ENCODE measurements at places on chromosomes 4 and X.

DNA sequence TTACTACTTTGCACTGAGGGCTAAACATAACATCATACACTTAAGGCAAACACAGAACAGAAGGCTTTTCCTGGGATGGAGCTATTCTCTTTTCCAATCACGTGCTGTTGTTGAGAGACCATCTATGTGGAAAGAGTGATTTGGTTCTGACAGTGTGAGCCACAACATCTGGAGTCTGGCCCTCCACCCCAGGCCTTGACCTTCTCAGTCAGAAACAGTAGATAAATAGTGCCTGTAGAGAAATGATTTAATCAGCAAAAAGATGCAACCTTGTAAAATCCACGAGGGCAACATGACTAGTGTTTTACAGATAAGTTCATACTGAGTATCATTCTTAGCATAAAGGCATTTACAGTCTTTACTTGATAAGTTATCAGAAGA is 10.8 kb upstream of the SFRP2 start:
- no peak for DNase-seq

GRCh38 chr4:154738426-154738825 is 5.4 kb upstream of the LRAT start:
- DNase-seq: no peak

- no peak for DNase-seq
Measured at GRCh38 chrX:87900320-87900908, 382.8 kb downstream of the KLHL4 start.

DNA sequence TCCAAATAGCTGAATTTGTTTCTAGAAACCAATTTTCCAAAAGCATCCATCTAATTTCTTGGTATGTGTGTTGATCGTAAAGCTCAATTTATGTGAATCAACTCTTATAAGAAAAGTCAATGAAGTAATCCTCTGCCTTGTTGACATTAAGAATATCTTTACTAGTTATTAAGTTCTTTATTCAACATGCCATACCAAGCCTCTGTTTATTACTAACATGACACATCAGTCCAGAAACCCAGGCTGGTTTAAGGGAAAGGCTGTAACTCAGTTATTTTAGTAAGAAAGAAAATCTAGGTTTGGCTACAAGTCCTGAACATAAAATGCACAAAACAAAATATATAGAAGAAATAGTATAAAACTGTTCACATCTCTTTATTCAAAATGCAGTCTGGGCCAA is 48.0 kb downstream of the KLHL34 start:
- no peak for DNase-seq

DNA sequence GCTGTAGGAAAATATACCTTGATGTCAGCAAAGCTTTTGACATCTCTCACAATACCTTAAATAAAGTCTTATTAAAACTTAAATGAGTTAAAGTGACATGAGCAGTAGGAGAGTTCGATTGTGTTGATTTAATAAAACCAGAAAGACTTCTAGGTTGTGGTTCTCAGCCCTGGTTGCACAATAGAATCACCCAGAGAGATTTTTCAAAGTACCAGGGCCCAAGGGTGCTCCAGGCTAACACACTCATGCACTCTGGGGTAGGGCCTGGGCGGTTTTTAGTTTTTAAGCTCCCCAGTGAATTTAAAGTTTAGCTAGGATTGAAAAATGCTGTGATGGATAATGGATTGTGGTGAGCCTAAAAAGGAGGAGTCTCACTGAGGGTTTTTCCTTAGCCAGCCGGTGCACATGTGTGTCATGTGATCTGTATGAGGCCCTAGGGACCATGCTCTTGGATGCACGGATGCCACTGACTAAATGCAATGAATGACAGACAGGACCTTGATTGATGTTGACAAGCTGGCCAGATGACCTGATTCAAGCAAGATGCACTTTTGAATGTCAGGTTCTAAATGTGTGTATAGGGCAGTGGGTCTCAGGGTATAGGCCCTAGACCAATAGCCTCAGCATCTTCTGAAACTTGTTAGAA is 185.0 kb downstream of the PTTG2 start:
- DNase-seq: no peak

GRCh38 chr4:127708985-127709384 is 21.2 kb upstream of the SLC25A31 start:
- DNase-seq: no peak

Data from iPS DF 6.9 (cell line).